ENCODE measurements at places on chromosomes 6 and 20.

- DNase-seq, result no peak
Observed at GRCh38 chr6:105170059-105170458, 9.8 kb downstream of the POPDC3 start.

DNA sequence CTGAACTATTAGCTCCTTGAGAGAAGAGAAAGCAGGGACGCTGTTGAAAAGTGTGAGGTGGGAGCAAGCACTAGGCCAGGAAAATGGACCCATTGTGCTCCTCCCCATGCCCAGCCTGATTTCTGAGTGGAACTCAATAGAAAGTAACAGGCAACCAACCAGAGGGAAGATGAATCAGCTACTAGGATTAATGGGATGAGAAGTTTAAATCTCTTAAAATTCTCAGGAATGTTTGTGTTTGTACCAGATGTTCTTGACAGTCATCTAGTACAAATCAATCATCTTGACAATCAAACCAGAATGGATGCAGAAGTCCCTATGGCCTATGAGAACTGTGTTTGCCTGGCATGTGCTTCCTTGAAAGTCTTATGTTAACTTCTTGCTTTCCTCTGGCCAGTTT lies 48.9 kb downstream of the HDDC2 start:
- DNase-seq, result no peak

- DNase-seq, result no peak
Observed at GRCh38 chr6:167311286-167311685, 13.6 kb upstream of the TTLL2 start.

- DNase-seq, result no peak
Observed at GRCh38 chr20:45937765-45938164, 3.3 kb downstream of the PCIF1 start.

GRCh38 chr20:56788671-56789610 lies 159.8 kb downstream of the TFAP2C start:
- no peak for DNase-seq

DNA sequence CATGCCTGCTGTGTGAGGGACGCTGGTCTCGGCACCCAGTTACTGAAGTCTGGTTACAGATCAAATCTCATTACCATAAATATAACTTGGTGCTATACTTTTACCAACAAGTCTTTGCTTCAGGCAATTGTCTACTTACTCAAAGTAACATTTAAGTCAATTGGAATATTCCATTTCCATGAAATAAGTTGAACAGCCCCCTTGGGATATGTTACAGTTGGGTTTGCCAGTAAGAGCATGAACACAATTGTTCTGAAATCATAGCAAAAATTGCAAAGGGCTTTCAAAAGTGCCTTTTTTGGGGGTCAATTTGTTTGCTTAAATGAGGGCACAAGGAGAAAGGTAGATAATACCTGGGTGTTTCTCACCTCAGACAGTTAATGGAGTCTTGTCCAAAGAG lies 170.9 kb upstream of the EXOC2 start:
- no peak for DNase-seq

DNA sequence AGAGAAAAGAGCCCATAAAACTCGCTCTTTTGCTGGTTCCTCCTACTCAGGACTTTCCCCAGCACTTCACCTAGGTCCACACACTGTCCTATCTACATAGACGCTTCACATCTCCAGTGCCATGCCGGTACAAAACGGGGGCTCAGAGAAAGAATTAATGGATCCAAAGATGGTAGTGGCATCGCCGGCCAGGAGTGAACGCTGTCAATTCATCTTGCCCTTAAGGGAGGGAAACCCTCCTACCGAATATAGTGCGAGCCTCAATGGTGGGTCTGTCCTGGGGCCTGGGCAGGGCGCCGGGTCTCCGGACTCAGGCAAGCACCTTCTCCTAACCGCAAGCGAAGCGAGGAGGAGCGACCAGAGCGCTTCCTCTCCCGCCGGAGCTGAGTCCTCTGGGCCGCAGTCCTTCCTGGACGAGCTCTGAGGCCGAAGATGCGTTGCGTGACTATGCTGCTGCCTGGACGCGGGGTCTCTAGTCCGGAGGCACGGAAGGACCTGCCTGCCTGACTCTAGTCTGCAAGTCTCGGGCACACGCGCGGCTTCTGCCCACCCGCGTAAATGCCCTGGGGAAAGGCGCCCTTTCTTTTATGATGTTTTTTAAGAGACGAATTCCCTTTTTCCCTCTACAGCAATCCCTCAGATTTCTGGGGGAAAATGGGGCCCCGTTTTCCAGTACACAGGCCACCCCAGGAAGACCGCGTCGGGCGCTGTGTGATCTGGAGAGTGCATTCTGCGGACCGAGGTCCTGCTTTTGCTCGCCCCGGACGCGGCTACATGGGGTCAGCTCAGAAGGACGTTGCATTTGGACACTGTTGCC lies 100.1 kb upstream of the PRDM1 start:
- no peak for DNase-seq

DNA sequence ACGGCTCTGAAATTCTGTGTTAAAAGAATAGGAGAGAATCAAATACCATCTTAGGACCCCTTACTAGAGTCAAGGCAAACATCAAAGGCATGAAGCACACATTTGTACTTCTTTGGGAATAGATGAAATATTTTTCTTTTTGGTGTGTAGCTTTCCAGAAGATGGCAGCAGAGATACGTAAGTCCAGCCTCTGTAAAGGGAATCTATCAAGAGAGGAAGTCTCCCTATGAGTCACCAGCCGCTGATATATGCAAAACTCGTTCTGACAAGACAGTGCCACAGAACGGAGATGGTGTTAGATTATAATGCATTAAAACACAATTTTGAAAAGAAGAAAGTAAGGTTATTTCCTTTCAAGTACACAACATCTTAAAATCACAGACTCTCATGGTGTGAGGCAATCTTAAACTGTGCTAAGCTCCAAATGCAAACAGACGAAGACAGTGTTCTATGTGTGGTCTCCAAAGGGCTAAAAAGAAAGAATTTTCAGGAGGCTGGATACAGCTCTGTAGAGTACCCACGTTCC lies 120.0 kb upstream of the AGPAT4 start:
- peak; percentile 61 for DNase-seq

DNA sequence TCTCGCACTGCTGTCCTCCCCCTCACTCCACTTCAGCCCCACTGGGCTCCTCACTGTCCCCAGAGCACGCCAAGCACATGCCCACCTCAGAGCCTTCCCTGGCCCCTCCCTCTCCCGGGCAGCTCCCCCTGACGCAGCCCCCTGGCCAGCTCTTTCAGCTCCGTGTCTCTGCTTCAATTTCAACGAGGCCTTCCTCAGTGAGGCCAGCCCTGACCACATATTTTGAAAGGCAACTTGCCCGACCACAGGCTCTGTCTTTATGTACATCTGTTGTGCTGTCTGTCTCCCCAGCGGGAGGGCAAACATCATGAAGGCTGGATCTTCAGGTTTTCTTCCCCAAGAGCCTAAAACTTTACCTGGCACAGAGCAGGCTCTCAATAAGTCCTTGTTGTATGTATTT lies 44.6 kb downstream of the JPH2 start:
- no peak for DNase-seq

DNA sequence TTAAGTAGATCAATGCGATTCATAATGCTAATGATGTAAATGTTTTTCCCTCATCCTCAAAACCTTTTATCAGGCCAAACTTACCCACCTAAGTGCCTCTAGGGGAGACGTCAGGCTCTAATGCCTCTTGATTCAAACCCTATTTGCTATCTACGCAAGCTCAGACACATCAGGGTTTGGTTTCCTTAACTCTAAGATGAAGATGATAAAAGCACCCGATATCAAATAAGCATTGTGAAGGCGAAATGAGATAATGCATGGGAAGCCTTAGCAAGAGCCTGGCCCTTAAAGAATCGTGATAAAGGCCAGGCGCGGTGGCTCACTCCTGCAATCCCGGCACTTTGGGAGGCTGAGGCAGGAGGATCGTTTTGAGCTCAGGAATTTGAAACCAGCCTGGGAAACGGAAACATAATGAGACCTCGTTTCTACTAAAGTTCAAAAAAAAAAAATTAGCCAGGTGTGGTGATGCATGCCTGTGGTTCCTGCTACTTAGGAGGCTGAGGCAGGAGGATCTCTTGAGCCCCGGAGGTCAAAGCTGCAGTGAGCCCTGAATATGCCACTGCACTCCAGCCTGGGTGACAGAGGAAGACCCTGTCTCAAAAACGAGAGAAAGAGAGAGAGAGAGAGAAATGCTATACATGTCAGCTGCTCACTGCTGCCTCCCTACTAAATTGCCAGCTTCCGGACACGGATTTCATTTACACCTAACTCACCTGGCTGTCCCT lies 13.5 kb downstream of the CNKSR3 start:
- no peak for DNase-seq

GRCh38 chr6:105992315-105992961 lies 93.7 kb upstream of the PRDM1 start:
- DNase-seq, result peak; percentile 89

- no peak for DNase-seq
Observed at GRCh38 chr6:15539722-15540270, 123.0 kb downstream of the DTNBP1 start.

DNA sequence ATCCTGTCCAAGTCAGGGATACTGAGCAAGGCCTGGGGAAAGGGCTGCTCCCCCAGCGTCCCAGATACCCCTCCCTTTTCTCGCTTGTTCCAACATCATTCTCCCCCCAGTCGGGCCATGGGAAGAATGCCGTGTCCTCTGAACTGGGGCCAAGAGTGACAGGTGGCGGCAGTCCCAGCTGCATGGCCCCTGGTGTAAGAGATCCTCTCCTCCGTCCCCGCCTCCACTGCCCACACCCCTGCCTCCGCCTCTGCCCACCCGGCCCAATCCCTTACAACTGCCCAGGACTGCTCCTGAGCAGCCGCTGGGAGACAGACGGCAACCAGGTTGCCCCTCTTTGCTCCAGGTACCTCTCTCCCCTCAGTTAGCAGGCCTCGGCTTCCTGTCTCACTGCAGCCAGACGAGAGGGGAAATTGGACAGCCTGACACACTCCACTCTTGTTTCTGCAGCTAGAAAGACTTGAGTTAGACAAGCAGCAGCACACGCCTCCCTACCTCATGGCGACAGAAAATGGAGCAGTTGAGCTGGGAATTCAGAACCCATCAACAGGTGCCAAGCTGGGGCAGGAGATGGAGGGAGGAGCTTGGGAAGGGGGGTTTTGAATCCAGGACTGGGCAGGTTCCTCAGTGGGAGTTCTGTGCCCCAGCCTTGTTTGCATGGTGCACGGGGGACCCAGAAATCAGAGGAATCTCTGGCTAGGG lies at the start of gene MYLK2:
TSS of gene MYLK2 (plus strand) at position 274 of the 702 bp plus-strand sequence. CDS start at position 499, 225 bp downstream.
- no peak for DNase-seq

GRCh38 chr6:80363501-80364122 lies 257.1 kb downstream of the BCKDHB start:
- no peak for DNase-seq

GRCh38 chr6:19771753-19772336 lies 65.3 kb upstream of the ID4 start:
- no peak for DNase-seq

DNA sequence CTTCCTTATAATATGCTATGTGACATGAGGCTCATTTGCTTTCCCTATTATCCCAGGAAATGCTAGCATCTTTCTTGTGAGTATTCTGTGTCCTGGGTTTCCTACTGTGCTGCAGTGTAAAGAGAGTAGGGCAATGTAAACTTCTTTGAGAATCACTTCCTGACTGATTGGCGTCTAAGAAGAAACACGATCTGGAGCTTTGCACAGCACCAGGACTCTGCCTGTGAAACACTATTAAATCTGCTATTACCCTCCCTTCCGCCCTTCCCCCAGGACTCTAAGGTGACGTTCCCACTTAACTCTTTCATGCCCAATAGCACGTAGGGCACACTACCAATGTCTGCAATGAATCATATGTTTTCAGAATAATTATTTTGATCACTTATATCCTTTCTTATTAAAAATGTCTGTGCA lies 607.3 kb upstream of the CITED2 start:
- no peak for DNase-seq

GRCh38 chr6:24187965-24188577 lies 62.1 kb downstream of the NRSN1 start:
- no peak for DNase-seq

GRCh38 chr6:106882601-106883518 lies 91.7 kb downstream of the CD24 start:
- DNase-seq, result no peak

GRCh38 chr20:25676164-25676809 lies 20.4 kb downstream of the ZNF337 start:
- DNase-seq, result no peak

GRCh38 chr20:1718604-1719384 lies 61.2 kb upstream of the SIRPG start:
- no peak for DNase-seq

DNA sequence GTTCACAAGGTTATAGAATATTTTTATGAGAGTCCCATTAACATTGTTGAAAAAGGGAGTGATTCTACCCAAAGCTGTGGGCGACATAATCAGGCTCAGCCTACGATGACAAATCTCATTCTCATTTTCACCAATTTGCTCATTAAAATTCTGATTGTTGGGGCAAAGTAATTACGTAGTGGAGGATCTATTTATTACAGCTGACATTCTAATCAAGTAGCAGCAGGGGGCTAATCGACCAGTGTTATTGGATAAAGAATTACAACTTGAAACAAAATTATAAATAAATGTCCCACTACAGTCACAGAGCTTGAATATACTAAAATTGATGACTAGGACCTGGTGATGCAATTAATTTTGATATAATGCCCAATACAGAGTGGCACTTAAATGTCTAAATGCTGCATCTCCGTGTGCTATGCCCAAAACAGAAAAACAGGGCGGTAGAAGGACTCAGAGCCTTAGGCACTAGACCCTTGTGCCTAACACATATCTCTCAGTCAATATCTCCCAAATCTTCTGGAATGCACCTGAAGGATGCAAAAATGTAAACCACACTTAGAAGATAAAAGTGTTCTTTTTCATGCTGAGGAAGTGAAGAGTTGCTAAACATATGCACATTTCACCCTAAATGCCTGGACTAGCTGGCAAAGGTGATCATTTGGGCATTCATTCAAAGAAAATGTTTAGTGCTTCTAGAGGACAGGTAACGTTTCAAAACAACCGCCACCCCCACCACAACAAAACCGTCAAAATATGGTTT lies 88.3 kb downstream of the CD24 start:
- DNase-seq, result no peak

- no peak for DNase-seq
Observed at GRCh38 chr6:156828280-156828703, 51.1 kb downstream of the ARID1B start.

DNA sequence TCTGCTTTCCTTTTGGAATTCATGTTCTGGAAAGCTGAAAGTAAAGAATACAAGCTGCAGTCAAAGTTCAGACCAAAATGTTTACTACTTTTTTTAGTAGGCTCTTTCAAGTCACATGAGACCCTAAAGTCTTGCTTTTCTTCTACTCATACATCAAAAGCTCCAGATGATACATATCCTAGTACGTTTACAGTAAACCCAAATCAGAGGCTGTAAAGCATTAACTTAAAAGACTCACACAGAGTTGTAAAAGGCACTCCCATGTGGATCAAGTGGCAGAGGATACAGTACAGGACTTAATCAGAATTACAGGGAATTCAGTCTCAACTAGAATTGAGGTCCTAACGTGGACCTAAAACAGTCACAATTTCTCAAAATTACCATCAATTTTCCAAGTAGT lies 40.7 kb downstream of the STK38 start:
- no peak for DNase-seq

GRCh38 chr6:36283608-36284007 lies 13.7 kb downstream of the PNPLA1 start:
- no peak for DNase-seq
